ENCODE measurements at places on chromosomes 7 and 10.

DNA sequence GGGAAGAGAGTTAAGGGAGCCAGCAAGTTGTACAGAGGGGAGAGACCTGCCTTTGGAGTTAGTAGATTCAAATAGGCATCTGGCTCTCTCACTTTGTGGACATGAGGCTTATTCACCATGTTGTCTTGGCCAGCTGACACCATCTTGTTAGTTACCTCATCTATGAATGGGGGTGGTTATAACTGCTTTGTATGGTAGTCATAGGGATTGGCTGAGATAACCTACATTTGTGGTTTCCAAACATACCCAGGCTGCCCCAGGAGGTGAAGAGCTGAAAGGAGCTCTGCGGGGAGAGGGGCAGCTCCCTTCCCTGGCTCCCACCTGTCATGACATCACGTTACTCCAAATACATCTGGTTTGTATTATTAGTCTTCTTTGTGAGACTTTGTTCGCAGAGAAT lies 393.3 kb upstream of the AUTS2 start:
- no peak for DNase-seq

GRCh38 chr10:122162671-122163173 lies 108.4 kb upstream of the BTBD16 start:
- DNase-seq, result no peak

DNA sequence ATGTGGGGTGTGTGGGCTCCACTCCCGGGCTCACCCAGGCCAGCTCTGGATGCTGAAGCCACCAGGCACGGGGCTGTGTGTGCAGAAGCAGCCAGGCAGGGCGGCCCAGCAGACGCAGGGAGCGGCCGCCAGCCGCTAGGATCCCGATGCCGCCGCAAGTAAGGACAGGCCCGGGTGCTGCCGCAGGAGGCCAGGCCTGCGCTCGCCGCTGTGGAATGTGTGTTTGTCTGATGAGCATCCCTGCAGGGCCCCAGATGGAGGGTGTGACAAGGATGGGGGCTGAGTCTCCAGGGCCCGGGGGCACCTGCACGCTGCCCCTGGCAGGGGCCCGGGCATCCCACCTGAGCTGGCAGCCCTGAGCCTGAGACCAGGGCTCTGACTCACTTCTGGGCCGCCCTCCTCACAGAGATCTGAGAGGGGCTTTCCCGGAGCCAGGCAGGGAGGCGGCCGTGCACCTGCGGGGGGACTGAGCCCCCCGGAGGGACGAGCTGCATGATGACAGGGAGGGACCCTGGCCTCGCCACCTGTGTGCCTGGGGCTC lies 101.5 kb downstream of the FOXL3 start:
- DNase-seq, result no peak

DNA sequence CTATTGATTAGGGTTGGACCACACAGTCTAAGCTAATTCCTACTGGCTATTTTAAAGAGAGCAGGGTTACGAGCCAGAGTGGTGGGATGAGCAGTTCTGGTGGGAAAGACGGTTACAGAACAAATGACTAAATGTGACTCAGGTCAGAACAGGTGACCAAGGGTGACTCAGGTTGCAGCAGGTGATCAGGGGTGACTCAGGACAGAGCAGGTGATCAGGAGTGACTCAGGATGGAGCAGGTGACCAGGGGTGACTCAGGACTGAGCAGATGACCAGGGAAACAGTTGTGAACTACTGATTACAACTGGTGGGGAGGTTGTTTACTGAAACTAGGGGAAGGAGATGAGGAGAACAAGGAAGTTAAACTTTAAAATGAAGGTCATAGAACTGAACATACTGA lies 366.3 kb downstream of the ABCA13 start:
- DNase-seq, result no peak

- DNase-seq, result no peak
Observed at GRCh38 chr10:117603726-117604125, 61.2 kb downstream of the EMX2 start.

GRCh38 chr7:130966246-130967009 lies 232.4 kb upstream of the KLF14 start:
- DNase-seq, result no peak

- DNase-seq, result no peak
Observed at GRCh38 chr7:96285579-96285978, 36.3 kb downstream of the SLC25A13 start.

DNA sequence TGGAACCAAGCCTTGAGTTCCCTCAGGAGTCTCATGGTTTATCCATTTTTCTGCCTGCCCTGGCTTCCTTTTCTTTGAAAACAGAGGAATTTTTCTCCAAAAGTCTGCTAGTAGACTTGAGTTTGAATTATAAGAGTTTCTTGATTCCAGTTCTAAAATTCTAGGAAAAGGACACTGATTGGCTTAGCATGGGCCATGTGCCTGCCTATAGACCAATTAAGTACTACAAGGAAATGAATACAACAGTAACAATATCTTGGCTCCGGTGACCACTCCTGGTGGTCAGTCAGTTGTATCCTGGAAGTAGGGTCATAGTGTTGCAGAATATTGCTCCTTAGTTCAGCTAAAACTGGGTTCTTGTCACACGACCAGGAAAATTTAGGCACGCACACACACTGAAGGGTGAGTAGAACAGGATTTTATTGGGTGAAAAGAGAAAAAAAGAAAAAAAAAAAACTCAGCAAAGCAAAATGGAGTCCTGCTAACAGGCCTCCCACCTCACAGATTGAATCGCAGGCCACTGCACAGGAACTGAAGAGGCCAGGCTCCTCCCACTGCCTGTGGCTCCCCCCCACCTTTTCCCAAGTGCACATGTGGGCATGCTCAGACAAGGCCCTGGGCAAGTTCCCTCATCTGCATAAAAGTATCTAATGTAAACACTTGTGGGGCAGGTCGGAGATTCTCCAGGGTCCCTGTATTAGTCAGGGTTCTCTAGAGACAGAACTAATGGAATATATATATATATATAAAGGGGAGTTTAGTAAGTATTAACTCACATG lies 155.1 kb downstream of the LYZL1 start:
- no peak for DNase-seq

- DNase-seq, result no peak
Observed at GRCh38 chr7:90621125-90621746, 25.1 kb downstream of the CDK14 start.

- no peak for DNase-seq
Observed at GRCh38 chr10:11858093-11858492, 34.9 kb downstream of the PROSER2 start.

DNA sequence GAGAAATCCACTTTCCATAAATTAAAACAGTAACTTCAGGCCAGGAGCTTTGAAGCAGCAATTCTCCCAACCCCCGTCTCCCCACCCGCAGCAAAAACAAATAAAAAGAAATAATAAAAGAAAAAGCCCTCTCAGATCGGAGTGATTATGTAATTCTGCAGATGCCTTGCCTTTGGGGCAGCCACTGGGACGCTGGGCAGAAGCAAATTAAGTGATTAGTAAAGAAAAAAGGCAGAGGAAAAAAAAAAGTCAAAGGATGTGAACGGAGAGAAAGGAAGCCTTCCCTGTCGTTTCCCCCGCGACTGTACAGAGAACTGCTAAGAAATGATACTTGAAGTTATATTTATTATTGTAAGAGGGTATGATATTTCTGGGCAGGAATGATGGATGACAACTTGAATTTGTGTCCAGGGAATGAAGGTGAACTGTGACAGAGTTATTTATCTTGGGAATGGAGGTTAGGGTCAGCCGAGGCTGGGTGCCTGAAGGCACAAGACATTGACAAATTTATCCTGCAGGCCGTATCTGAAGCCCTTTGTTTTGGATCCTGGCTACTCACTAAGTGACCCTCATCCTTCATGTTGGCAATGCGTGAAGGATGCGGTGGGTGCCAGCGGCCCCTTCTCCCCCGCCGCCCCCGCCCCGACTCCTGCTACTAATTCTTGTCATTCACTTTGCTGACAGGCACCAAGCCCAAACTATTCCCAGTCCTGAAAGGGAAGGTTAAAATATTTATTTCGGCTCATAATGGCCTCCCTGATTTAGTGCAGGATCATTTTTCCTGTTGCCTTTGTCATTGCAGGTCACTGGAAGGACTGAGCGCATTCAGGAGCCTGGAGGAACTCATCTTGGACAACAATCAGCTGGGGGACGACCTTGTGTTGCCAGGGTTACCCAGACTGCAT lies 604.0 kb downstream of the LRMDA start:
- DNase-seq, result no peak

GRCh38 chr7:636396-636795 lies 90.1 kb upstream of the DNAAF5 start:
- no peak for DNase-seq

- no peak for DNase-seq
Observed at GRCh38 chr7:114970308-114970707, 48.4 kb downstream of the MDFIC start.

DNA sequence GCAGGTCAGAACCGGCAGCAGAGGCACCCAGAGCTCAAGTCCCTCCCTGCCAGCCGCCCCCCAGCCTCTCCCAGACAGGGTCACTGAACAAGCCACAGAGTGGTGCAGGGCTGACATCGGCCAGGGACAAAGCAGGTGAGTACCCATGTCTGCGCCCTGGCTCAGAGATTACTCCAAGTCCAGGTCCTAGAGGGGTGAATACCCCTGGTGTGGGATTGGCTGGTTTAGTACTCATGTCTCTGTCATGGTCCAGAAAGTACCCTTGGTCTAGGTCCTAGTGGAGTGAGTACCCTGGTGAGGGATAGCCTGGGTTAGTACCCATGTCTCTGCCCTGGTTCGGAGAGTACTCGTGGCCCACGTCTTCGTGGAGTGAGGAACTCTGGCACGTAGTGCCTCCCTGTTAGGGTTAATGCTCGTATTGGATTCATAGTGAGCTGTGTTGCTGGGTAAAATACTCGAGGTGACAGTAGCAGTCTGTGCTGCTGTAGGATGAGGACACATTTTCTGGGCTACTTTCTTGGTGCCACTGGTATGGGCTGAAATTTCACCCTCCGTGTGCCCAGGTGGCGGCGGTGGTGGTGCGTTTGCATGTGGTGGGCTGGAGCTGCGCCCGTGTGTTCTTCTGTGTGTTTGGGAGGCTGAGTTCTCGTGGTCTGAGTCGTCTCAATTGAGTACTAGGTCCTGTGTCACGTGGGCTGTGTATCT lies 25.5 kb upstream of the KNDC1 start:
- DNase-seq, result no peak

GRCh38 chr10:51090190-51090589 lies 15.9 kb downstream of the PRKG1 start:
- no peak for DNase-seq

GRCh38 chr7:45185028-45185863 lies 27.7 kb downstream of the RAMP3 start:
- DNase-seq, result no peak

DNA sequence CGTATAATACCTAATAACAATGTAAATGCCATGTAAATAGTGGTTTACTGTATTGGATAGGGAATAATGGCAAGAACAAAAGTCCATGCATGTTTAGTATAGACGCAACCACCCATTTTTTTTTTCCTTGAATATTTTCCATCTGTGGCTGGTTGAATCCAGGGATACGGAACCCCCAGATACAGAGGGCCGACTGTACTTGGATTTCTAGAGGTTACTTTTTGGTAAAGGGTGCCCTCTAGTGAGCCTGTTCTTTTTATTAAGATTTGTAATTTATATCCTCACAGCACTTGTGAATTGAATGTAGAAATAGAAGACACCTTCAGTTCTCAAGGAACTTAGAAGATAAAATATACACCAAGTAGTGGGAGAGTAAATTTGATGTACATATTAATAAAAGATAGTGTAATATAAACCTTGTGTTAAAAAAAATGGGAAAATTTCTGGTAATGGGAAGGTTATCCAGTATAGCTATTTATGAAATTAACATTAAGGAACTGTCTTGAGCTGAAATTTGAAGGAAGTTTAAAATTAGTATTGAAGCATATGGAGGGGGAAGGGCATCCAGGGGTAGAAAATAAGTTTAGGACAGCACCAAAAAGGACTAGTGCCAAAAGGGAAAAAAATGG lies 32.0 kb downstream of the EXOC6 start:
- no peak for DNase-seq

- no peak for DNase-seq
Observed at GRCh38 chr7:84204655-84205054, 10.1 kb upstream of the SEMA3A start.

DNA sequence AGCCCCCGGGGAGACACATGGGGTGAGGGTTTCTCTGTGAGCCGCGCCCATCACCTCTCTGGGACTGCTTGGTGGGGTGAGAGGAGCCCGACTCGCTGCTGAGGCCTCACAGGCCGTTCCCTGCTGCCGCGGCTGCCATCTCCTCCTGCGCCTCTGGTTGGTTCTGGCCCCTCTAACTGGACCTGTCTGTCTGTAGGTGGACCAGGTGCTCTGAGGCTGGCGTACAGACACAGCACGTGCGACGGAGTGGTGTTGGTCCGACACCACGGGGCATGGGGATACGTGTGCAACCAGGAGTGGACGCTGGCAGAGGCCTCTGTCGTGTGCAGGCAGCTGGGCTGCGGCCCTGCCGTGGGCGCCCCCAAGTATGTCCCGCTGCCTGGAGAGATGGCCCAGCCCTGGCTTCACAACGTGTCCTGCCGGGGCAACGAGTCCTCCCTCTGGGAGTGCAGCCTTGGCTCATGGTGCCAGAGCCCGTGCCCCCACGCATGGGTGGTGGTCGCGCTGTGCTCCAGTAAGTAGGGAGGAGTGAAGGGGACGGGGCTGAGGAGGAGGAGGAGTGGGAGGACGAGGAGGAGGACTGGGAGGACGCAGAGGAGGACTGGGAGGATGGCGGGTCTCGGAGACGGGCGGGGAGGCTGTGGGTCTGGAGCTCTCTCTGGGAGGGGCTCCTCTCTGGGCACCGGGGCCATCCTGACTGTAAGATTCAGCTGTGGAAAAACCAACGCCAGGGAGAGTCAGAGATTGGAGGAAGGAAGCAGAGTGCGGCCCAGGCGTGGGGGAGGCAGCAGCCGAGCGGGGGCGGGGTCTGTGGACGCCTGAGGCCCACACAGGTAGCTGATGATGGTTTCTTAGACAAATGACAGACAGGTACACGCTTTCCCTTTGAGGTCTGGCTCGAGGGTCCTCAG lies 2.6 kb downstream of the SCART1 start:
- no peak for DNase-seq

- DNase-seq, result no peak
Observed at GRCh38 chr10:123470336-123470921, 195.7 kb upstream of the GPR26 start.

GRCh38 chr10:19902456-19902855 lies 86.2 kb downstream of the PLXDC2 start:
- DNase-seq, result no peak

- DNase-seq, result no peak
Observed at GRCh38 chr7:94231305-94231704, 163.4 kb upstream of the COL1A2 start.

All from stimulated activated CD4-positive, alpha-beta T cell treated with anti-CD3 and anti-CD28 coated beads, Interleukin-1b, Interleukin-23, amount 100 ng/mL, for 1 hour (primary cell).